ENCODE measurements at places on chromosomes 1 and 21.

DNA sequence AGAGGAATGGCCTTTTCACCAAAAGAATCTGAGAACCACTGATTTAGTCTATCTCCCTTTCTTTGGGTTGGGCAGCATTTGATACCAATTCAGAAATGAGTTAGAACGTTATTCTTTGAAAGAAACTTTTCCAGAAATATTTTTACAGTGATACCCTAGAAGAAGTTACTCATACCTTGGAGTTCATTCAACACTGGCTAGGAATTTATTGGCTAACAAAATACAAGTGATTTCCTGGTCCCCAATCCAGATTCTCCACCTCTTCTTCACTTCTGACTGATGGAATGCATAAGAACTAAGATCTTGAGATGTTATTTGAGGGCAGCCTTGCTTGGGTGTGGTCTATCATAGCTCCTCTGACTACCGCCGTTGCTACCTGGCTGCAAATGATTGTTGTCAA is 9.4 kb downstream of the C1orf162 start:
- no peak for DNase-seq

GRCh38 chr1:72648465-72648864 is 366.1 kb upstream of the NEGR1 start:
- no peak for DNase-seq

DNA sequence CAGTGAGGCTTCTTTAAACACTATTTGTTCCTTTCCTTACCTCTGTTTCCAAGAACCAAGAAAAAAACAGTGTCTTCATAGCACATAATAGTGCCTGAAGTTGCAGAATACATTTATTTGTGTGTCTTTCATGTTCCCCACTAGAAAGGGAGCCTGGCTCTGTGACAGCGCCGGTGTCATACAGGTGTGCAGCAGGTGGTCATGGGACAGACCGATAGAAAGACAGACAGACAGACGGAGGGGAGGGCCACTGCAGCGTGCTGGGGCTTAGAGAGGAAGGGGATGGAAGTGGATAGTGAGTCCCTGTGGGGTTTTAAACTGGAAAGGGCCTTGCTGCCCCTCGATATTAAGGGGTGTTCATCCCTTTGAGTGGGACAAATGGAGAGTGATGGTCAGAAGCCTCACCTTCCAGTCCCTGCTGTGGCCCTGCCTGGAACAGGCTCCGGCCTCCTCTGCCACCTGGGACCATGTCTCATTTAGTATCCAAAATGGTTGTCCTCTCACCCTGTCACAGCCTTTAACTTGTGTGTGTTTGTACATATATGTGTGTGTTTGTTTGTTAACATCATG is 152.9 kb downstream of the PGBD5 start:
- DNase-seq = no peak

- DNase-seq = no peak
Measured at GRCh38 chr1:79646880-79647279, 640.4 kb upstream of the ADGRL4 start.

DNA sequence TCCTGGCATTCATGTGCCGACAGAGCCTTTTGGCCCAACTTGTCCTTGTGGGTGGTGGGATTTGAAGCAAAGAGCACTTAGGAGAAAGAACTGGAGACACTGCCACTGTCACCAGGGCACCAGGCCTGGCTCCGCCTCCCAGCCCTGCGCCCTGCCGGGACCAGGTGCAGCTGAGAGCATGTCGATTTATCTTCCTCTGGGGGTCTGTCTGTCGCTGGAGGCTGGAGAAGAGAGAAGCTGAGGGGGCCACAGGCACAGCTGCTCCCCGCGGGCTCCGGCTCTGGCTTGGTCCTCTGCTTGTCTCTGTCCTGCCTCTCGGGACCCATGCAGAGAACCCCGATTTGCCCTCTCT is 28.2 kb downstream of the PCNT start:
- no peak for DNase-seq

GRCh38 chr1:226476648-226477319 is 68.9 kb upstream of the PARP1 start:
- peak; percentile 20 for DNase-seq

GRCh38 chr21:45518742-45519141 is 23.5 kb downstream of the SLC19A1 start:
- no peak for DNase-seq

GRCh38 chr1:29121516-29121935 is 2.2 kb downstream of the TMEM200B start:
- DNase-seq = no peak

- no peak for DNase-seq
Measured at GRCh38 chr1:159266832-159267231, 35.3 kb upstream of the FCER1A start.

DNA sequence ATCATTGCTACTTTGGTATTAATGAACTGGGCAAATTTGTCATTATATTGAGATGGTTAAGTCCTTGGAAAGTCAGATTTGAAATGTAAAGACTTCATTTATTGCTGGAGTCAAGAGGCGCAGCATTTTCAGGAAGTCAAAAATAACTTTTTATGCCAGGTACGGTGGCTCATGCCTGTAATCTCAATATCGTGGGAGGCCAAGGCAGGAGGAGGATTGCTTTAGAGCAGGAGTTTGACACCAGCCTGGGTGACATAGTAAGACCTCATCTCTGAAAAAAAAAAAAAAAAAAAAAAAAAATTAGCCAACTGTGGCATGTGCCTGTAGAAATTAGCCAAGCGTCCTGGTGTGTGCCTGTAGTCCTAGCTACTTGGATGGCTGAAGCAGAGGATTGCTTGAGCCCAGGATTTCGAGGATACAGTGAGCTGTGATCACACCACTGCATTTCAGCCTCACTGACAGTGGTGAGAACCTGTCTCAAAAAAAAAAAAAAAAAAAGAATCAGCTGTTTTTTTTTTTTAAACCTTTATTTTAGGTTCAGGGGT is 5.5 kb downstream of the HIPK1 start:
- no peak for DNase-seq

- peak; percentile 9 for DNase-seq
Measured at GRCh38 chr1:79295967-79296366, 289.4 kb upstream of the ADGRL4 start.

GRCh38 chr1:61221642-61222041 is 139.3 kb downstream of the NFIA start:
- DNase-seq = peak; percentile 28

GRCh38 chr1:205074084-205074483 is 10.2 kb downstream of the TMEM81 start:
- DNase-seq = no peak

DNA sequence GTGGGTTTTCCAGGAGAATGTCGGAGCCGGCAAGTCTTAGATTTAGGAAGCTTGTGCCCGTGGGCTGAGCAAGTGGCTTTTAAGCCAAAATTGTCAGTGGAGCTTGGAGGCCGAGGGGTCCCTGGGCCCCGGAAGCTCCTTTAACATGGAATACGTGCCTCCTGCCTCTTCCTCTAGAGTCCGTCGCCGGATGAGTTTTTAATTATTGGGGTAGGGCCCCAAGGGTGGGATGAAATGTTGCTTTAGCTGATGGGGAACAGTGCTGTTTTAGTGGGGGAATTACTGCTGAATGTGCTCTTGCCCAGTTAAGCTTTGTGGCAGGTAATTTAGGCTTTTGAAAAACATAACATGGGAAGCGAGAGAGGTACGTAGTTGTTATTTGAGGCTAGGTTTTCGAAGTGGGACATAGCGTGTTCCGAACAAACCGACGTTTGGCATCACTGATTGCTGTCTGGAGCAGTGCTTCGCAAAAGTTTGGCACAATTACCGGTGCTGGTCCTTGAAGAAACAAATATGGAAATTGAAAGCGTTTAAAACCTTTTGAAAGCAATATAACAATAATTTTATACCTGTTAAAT is 786 bp downstream of the RPL5 start:
- peak; percentile 35 for DNase-seq

GRCh38 chr21:31426235-31426797 is 82.3 kb upstream of the TIAM1 start:
- DNase-seq = peak; percentile 68

DNA sequence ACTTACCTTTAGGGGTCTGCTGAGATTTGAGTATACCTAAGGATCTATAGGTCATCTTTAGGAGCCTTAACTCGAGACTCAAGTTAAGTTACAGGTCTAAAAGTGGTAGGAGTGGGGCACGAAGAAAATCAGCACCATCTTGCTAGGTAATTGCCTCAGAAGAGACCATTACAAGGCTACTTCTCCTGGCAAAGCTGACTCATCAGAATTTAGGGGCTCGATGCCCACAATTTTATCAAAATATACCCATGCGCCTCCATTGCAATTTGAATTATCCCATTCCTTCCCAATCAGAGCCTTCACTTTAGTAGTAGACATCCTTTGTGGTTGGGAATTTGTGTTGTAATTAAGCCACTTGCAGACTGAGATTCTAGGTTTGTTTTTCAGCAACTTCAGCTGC is 1994.3 kb downstream of the MRPL39 start:
- DNase-seq = no peak

- peak; percentile 95 for DNase-seq
Measured at GRCh38 chr1:201792534-201793305, 36.2 kb upstream of the IPO9 start.

DNA sequence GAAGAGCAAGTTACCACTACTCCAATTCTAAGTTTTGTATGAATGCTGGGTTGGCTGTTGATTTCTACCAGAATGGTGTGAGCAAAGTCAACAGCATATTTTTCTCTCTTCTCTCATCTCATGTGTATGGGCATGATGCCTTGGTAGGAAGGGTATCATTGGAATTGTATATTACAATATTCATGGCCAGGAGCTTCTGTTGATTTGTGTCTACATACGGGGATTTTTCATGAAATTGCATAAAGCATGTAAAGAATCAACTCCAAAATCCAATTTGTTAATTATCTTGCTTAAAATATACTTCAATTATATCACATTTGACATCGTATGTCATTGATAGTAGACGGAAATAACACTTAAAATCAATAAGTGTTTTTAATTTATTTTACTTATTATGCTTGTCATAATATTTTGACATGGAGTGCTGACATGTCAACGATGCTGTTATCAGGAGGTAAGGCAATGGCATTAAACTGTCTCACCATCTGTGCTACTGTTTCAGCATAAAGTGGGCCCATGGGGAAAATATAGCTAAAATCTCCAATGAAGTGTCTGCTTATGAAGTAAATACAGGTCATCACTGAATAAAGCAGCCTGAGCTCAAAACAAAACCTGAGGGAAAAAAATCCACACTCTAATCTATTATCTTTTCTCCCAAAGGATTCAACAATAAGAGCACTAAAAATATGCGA is 142.2 kb upstream of the NBPF11 start:
- DNase-seq = no peak

- DNase-seq = no peak
Measured at GRCh38 chr1:214941061-214941460, 141.5 kb upstream of the KCNK2 start.

DNA sequence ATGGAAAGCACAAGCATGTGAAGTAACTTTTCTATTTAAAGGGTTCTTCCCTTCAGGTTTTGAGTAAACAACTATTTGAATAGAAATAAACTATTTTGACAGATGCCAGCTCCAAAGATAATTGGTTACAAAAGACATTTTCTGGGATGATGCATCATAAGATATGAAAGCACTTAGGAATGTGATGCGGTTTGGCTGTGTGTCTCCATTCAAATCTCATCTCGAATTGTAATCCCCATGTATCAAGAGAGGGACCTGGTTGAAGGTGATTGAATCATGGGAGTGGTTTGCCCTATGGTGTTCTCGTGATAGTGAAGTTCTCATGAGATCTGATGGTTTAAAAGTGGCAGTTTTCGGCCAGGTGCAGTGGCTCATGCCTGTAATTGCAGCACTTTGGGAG is 6.4 kb downstream of the DISP1 start:
- DNase-seq = no peak

GRCh38 chr1:13892198-13892597 is 192.2 kb downstream of the PRDM2 start:
- no peak for DNase-seq

DNA sequence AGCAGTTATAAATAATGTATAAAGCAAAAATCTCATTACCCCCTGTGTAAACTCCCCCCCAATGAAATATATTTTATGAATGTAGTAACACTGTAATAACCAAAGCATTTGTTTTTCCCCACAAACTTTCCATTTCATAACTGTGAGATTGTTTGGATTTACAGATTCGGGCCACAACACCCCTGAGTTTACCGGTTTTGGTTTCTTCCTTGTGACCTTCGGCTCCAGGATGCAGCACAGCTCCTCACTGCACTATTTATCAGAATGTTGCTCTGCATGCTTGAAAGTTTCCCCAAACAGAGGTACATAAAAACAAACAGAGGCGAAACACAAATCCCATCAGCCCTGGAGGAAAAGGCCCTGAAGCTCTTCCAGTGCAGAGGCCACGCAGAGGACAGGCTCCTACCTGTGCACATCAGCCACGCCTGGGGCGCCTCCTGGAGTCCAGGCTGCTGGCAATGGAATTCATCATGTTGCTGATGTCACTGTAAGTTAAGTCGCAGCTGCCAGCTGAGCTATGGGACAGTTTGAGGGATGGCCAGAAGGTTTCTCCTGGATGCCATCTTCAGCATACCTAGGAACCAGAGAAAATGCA is 122.0 kb downstream of the LMO4 start:
- DNase-seq = no peak

DNA sequence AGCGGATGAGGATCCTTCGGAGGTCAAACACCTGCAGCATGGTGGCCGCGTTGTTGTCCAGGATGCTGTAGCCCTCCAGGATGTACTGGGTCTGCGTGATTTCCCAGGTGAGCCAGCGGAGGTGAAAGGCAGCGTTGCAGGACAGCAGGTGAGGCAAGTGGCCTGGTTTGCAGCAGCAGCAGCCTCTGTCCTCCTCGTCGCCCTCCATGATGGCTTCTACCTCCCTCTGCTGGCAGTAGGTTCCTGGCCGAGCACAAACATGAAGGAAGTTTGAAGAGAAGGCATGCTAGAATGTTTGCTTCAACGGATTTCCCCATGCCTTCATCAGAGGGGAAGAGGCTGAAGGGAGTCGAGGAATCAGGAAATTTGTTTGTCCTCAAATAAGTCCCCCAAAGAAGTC is 74.7 kb downstream of the NTPCR start:
- peak; percentile 70 for DNase-seq

- no peak for DNase-seq
Measured at GRCh38 chr1:180256341-180257027, 26.4 kb downstream of the LHX4 start.

DNA sequence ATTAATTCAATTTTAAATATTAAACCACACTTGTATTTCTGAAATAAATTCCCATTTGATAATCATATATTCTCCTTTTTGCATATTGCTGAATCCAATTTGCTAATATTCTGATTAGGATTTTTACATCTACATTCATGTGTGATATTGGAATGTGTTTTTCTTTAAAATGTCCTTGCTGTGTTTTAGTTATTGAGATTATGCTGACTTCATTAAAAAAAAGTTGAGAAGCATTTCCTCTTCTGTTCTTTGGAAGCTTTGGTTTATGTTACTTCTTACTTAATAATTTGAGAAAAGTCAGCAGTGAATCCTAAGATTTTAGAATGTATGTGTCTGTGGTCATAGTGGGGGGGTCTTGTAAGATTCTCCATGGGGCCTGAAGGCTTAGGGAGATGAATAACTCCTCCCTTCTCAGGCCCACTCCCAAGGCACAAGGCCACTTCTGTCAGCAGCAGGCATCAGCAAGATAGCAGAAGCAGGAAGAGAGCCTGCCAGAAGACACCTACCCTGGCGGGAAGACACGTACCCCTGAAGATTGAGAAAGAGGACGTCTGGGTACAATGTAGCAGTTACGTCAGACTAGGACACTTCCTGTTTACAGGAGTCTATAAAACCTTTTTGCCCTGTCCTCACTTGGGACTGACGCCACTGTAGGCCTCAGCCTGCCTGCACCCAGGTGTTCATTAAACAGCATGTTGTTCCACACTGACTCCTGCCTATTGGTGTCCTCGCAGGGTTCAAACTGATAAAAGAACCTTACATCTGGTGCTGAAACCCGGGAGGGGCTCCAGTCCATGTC is 56.9 kb downstream of the ODF2L start:
- DNase-seq = peak; percentile 26

- no peak for DNase-seq
Measured at GRCh38 chr1:168148916-168149315, 12.2 kb upstream of the GPR161 start.
